Urinary bladder (tissue), 4 donors: ENCODE measurements at places on chromosomes 13 and 19. TPM values are rescaled to one million over a fixed set of nuclear protein-coding genes. Genes with fewer than 3 reads are reported as not detected.

DNA sequence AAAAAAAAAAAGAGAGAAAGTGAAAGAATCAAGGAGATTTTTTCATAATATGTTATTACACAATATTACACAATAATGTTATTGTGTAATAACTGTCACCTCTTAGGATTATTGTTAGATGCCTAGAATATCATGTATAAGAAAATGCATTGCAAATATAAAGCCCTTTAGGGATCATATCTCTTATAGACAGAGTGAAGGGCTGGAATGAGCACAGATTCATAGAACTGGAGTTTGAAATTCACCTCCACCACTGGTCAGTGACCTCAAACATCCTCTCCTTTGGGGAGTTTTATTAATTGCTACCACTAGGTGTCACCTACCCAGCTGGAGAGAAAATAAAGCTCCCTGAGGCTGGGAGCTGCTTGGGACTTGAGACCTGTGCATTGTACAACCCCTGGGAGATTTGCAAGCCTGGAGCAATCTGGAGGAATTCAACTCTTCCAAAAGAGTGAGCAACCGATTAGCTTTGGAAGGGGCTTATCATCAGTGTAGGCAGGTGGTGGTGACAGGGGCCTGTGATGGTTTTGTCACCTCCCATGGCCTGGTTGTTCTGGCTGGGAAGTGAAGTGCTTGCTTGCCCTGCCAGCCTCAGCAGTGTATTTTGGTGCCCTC, 30.3 kb upstream of the FRY start:
- no peak for DNase-seq

GRCh38 chr13:27251166-27252091, at the start of gene RPL21:
Gene RPL21 (plus strand): TSS chr13:27251558. CDS start chr13:27253777, 2,219 bp downstream.
- DNase-seq = peak; percentile 92

GRCh38 chr13:83824120-83824519, 58.2 kb downstream of the SLITRK1 start:
- no peak for DNase-seq

GRCh38 chr13:43153436-43154090, 130.2 kb downstream of the DNAJC15 start:
- no peak for DNase-seq

Gene C1QTNF9B
- 0.58 TPM for total RNA-seq

Gene JAK3
- total RNA-seq = 4.8 TPM

- no peak for DNase-seq
Observed at GRCh38 chr19:8544168-8544567, 30.2 kb upstream of the ZNF414 start.

DNA sequence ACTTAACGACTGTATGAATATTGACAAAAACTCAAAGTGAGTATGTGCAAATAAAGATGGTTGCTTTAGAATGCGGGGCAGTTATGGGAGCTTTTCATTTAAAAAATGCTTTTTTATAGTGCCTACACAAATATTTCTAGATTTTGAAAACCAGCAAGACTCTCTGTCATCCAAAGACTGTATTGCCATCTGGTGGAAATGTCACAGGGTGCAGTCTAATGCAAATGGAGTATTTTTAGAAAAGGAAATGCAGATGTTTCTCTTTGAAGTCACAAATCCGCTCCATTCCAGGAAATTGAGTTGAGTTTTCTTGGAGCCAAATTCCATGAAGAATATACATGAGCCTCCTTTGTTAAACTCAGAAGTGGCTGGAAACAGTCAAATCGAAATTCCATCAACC, 2.3 kb upstream of the C1QTNF9B start:
- DNase-seq = peak; percentile 74

GRCh38 chr13:98220271-98220791, 43.3 kb upstream of the RNF113B start:
- peak; percentile 43 for DNase-seq

Gene HCN2
- total RNA-seq = 0.26 TPM

Gene SELENOV
- 0.37 TPM for total RNA-seq

DNA sequence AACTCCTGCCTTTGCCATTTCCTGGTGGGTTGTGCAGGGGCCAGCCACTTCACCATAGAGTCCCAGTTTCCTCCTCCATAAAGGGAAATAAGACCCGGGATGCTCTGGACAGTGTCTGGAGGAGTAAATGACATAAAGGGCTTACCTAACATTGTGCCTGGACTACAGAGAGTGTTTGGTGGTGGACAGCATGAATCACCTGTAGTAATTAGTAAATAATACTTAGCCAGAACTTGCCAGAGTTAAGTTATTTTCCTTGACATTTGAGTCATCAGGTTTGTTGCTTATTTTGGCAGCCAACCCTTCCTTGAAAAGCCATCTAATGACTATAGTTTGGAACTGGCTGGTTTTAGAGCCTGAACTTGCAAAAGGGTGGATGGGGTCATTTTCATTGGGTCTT, 159.2 kb downstream of the SLC7A1 start:
- DNase-seq = no peak

DNA sequence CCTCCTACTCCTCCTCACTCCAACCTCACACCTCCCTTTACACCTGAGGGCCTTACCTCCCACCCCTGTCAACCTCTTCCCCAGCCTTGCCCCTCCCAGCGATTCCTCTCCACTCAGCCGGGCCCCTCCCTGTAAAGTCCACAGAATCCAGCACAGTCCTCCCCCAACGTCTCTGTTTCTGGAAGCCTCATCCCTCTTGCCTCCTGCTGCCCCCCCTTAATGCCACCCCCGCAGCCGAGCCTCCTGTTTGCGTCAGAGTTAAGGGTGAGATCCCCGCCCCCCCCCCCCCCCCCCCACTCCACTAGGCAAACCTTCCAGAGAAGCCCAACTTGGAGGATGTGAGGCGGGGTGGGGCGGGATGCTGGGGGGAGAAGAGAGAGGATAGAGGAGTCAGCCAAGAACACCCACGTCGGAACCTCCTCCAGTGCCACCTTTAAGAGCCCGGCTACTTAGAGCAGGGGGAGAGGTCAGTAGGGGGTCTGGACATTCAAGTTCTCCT, 2.1 kb downstream of the UNC13A start:
- no peak for DNase-seq

DNA sequence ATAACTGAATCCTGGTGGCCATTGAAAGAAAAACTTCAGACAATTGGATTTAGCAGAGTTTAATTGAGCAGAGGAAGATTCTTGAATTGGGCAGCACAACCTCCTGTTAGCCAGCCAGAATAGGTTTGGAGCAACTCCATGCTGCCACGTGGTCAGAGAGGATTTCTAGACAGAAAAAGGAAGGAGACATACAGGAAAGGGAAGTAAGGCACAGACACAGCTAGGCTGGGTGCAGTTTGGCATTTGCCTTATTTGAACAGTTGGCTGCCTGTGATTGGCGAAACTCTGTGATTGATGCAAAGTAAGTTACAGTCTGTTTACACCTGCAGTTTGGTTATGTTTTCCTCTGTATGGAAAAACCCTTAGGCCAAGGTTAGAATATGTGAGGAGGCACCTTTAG, 85.8 kb upstream of the SPATA13 start:
- DNase-seq = no peak

DNA sequence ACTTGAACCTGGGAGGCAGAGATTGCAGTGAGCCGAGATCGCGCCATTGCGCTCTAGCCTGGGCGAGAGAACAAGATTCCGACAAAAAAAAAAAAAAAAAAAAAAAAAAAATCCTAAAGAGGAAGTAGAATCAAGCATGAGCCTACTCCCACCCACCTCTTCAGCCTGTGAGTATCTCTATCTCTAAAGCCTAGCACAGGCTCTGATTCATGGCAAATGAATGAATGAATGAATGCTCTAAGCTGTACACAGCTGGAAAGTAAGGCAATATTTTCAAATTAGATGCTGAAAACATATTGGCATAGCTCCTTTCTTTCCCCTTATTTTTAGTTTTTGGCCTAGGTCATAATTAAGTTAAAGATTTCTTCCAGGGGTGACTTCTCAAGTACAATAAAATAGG, 35.7 kb upstream of the FAM216B start:
- DNase-seq = no peak

- DNase-seq = no peak
Observed at GRCh38 chr13:33272531-33273124, 12.9 kb downstream of the STARD13 start.

DNA sequence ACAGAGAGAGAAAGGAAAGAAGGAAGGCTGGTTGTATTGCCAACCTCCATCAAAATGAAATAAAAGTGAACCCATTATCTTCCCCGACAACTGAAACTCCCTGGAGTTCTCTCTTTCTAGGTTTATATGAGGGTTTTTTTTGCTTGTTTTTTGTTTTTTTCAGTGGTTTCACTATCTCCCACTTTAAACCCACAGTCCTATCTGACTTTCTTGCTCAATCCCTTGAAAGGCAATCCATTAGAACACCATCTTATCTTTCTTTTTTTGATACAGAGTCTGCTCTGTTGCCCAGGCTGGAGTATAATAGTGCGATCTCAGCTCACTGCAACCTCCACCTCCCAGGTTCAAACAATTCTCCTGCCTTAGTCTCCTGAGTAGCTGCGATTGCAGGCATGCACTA, 158.0 kb upstream of the MIR17HG start:
- no peak for DNase-seq

GRCh38 chr13:67223024-67223423, 7.1 kb downstream of the PCDH9 start:
- no peak for DNase-seq

DNA sequence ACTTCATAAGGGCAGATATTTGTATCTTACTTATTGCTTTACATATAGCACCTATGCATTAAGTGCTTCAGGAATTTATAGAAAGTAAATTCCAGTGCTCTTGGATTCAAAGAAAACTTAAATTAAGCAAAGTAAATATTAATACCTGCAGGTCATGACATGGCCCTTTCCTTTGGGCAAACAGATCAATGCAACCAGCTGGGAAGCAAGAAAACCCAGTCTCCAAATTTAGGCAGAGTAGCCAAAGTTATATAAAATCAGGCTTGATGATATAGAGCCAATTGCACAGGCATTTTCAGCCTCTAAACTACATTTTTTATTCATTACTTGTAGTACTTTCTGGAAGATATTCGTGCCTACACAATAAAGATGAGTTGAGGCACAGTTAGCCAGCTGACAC, 16.9 kb downstream of the TGDS start:
- DNase-seq = no peak

DNA sequence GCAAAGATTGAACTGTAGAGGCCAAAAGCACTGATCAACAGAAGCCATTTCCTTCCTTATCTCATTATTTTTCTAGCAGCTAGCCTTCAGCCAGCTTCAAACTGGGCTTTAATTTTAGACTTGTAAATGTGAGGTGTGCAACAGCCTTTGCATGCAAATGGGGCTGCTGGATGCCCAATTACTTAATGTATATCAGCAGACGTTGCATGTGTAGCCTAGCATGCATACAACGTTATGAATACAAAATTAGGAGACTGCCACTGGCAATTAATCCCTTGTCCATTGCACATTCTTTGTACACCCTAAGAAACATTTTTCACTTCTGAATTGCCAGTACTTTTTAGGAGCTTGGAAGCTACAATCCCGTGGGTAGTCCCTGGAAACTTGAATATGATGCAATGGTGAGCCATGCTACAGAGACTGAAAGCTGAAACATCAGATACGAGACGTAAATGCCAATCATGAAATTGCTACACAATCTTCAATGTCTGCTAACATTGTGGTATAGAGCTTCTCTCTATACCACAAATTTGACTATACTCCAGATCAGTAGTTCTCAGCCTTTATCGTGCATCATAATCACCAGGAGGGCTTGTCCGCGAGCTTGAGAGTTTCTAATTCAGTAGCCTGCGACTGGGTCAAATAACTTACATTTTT, 20.2 kb downstream of the EPSTI1 start:
- no peak for DNase-seq

Gene SMIM24
- total RNA-seq = not detected

- no peak for DNase-seq
Observed at GRCh38 chr13:109093998-109094397, 464.6 kb downstream of the MYO16 start.

Gene IL12RB1
- total RNA-seq = 0.63 TPM

Gene KCNRG
- 3.5 TPM for total RNA-seq

Gene COX7A1
- total RNA-seq = 15.1 TPM

DNA sequence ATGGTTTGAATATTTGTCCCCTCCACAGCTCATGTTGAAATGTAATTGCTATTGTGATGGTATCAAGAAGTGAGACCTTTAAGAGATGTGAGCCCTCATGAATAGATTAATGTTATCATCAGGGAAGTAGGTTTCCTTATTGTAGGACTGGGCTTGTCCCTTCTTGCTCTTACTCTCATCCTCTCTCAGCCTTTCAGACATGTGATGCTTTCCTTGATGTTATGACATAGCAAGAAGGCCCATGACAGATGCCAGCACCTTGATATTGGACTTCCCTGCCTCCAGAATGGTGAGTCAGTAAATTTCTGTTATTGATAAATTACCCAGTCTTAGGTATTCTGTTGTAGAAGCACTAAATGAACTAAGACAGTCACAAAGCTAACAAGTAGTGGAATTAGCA, 5.7 kb upstream of the ZMYM2 start:
- no peak for DNase-seq

Gene RAB11B
- total RNA-seq = 63.9 TPM

Gene LILRB1
- 1.3 TPM for total RNA-seq

Gene ZNF792
- 12.5 TPM for total RNA-seq

GRCh38 chr13:44458313-44458975, 84.8 kb downstream of the SERP2 start:
- no peak for DNase-seq

GRCh38 chr13:108508263-108508662, 121.1 kb upstream of the MYO16 start:
- no peak for DNase-seq

Gene ZNF787
- 13.3 TPM for total RNA-seq

Gene TEKTIP1
- not detected for total RNA-seq

Gene ZNF723
- not detected for total RNA-seq

- no peak for DNase-seq
Observed at GRCh38 chr13:46142776-46143175, 37.9 kb upstream of the CPB2 start.

DNA sequence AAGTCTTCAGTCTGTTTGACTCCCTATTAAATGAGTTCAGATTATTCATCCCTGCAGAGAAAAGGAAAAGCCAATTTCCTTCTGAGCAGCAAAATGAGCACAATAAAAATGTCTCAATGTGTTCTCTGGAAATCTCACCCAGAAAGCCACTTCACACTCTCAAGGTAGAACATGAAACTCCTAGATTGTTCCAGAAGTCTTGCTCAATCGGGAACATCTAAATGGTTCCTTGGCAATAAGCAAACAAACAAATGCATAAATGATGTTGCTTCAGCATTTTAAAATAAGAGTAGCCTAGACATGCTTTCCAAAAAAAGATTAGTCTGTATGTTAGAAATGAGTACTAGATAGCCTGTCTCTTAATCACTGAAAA, 59.7 kb upstream of the TNFRSF19 start:
- DNase-seq = no peak

Gene LRRC63
- 1.2 TPM for total RNA-seq
